ENCODE measurements at places on chromosomes 2 and 18.

- no peak for DNase-seq
These were observed 87.8 kb upstream of the RBMS1 start for GRCh38 chr2:160581448-160581847.

DNA sequence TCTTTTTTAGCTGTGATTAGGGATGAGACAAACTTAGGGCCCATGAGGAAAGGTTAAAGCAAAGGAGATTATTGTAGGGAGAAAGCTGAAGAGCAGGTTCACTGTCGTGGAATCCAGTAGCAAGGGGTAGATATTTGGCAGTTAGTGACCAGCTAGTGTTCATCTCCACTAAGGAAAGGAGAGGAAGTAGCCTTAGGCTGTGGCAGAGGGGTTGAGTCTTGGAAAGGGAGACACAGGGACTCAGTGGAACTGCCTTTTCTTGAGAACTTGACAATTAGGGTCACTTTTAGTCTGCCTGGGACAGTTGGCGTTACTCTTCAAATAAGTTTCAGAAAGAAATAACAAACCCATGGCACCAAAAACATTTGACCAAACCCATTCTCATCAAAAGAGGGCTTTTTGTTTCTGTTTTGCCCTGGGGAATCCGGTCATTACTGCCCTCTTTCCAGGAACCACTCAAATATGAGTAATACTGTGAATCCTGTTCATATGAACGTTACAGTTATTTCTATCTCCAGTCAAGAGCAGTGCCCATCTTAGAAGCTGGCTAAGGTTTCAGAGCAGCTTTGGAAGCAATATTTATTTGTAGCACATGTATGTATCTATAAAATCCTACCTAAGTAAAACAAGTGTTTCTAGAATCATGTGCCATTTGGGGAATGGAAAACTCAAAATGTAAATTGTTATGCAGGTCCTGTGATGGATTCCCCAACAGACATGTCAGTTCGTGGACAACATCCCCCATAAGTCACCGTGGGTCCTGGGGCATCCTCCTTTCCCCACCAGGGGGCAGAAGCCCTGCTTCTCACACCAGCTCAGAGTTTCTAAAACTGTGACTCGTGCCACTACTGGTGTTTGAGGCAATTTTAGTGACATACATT lies 77.3 kb upstream of the PHLPP1 start:
- peak; percentile 3 for DNase-seq

GRCh38 chr18:57052173-57052572 lies 94.7 kb upstream of the BOD1L2 start:
- no peak for DNase-seq

DNA sequence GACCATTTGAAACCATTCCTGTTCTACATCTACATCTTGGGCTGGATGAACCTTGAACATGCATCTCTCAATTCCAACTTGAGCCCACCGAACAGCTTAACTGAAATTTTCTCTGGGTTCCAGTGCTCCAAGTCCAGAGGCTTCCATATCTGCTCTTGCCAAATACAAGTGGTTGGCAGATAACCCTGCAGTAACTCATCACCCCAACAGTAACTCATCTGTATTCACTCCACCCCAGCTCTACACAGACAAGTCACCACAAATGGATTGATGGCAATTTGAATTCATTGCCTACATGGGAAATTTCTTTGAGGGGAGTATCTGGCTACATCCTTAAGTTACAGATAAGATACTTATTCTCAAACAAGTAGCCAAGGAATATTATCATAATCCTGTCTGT lies 502.4 kb upstream of the TNP1 start:
- DNase-seq, result no peak

DNA sequence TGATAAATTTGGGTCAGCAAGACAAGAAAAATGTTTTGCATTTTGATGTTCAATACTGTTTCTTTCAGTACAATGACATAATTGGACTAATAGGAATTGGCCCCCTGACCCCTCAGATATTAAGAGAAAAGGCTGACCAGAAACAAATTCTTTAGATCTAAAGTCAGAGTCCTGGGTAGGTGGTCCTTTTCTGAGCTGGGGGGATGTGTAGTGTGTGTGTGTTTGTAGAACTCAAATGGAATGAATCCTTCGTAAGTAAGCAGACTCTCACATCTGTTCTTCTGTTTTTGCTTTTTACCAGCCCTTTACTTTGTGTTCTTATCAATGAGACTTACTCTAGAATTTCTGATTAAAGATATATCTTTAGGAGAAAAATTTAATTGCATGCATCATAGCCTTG lies 327.7 kb downstream of the TGIF1 start:
- no peak for DNase-seq

- no peak for DNase-seq
These were observed 39.0 kb upstream of the CDK5R2 start for GRCh38 chr2:218920504-218920903.

DNA sequence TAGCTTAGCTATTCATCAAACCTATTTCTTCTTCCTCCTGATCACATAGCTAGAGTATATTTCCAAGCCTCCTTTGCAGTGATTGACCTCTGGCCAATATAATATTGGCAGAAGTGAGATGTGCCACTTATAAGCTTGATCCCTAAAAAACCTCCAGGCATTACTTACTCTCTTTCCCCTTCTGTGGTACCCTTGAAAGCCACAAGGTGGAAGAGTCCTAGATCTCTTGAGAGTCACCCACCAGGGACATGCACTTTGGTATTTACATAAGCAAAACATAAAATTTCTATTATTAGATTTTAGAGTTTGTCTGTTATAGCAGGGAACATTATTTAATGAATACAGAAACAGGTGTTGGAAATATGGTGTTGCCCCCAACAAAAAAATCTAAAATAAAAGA lies 112.0 kb downstream of the EXOC6B start:
- DNase-seq, result no peak

DNA sequence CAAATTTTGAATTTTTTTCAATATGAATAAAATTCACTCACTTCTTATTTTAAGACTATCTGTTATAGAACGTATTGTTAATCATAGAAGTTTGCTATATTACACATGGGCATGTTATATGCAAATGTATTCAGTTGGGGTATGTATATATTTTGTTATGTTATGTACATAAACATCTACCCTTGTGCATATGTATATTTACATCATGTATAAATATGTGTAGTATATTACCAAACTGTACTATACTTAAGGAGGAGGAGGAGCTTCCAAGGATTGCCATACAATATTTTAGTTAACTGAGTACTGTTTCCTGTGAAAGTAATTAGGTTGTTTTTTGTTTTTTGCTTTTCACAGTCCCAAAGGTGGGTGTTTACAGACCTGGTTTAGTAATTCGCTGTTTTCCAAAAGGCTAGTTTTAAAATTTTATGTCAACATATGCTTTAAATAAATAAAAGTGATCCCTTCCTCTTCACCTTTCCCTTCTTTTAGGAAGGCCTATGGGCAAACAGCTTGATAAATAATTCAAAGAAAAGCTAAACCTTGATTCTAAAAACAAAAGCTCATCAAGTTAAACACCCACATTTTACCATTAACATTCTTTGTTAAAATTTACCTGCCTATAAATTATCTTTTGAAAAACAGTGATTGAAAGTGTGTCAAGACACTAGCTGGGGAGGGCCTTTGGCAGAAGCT lies 12.9 kb upstream of the POU3F3 start:
- DNase-seq, result no peak

GRCh38 chr18:1014509-1014908 lies 109.8 kb downstream of the ADCYAP1 start:
- no peak for DNase-seq

GRCh38 chr2:123209202-123209601 lies 815.9 kb upstream of the CNTNAP5 start:
- DNase-seq, result no peak

GRCh38 chr2:215811003-215811402 lies 202.3 kb downstream of the MREG start:
- DNase-seq, result no peak

GRCh38 chr2:112642966-112643365 lies 2.8 kb upstream of the SLC20A1 start:
- DNase-seq, result no peak

All from SK-N-MC (cell line).